ENCODE measurements at places on chromosomes 12 and 14.

- DNase-seq, result no peak
Measured at GRCh38 chr14:56221382-56222128, 103.3 kb downstream of the PELI2 start.

GRCh38 chr12:66269757-66270383, 32.4 kb upstream of the HELB start:
- peak; percentile 59 for DNase-seq

- DNase-seq, result peak; percentile 40
Measured at GRCh38 chr12:130826151-130826801, 12.8 kb downstream of the STX2 start.

DNA sequence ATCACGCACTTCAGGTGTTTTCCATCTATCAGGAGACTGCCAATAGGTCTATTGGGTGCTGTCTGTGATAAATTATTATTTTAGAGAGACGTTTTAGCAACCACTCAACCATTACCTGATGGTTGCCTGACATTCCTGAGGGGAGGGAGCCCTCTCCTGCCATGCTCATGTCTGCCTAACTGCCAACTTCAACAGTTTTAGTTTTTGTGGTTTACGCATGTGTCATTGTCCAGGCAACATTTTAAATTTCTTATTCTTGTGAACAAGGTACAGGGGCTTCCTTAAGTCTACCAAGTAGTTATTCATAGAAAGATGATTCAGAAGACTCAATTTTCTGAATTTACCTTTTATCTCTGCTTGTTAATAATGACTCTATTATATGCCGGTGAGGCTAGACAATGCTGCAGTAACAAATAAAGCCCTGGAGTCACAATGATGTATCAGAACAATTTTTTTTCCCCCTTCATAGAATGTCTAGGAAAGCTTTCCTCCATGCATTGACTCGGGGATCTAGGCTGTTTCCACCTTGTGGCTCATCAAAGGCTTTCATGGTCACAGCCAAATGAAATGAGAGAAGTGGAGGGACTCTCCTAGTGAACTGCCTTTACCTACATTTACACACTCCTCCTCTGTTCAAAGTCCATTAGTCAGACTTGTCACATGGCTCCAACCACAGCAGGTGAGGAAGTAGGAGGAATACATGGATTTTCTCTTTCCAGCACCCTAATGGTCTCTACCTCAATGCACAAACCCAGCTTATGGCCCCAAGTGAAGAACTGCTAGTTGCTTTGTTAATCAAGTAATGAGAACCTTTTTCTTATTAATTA, 225.8 kb downstream of the CRADD start:
- no peak for DNase-seq

DNA sequence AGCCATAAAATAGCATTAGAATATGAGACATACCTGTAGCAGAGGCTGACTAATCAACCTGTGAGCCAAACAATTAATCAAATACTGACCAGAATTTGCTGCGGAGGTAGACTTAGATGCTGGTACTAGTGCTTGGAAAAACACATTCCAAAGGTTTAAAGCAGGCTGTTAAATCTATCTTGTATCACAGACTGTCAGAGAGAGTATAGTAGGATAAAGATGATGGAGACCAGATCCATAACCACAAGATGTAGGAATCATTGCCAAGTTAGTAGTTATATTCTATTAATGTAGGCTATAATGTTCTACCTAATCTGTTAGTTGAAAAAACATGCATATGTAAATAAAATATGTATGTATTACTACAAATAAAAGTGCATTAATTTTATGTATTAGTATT, 726.2 kb downstream of the SLC6A15 start:
- peak; percentile 50 for DNase-seq

GRCh38 chr12:89950421-89950820, 241.8 kb upstream of the ATP2B1 start:
- DNase-seq, result no peak

DNA sequence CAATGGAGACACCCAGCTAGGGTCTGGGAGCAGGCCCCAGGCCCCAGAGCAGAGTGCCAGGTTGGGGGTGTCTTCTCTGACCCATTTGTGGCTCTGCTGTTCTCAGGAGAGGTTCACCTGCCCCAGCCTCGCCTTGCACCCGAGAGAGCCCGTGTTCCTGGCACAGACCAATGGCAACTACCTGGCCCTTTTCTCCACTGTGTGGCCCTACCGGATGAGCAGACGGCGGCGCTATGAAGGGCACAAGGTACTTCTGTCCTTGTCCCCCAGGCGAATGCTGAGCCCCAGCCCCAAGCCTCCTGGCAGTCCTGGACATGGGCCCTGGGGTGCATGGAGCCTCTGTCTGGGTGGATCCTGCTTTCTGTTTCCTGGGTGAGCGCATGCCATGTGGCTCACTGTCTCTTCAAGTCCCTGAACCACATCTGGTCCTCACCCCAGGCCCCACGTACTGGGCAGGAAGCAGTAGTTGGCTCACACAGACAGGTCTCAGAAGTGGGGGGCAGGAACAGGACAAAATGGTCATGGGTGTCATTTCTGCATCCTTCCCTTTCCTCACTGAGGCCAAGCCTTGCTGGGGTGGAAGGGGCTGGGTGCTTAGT, 58.2 kb downstream of the BEGAIN start:
- no peak for DNase-seq

GRCh38 chr12:101823891-101824290, 6.9 kb downstream of the GNPTAB start:
- DNase-seq, result peak; percentile 45

GRCh38 chr14:68783408-68784225, 9.2 kb downstream of the ZFP36L1 start:
- DNase-seq, result no peak

GRCh38 chr12:116065606-116066005, 211.9 kb downstream of the MED13L start:
- DNase-seq, result no peak

GRCh38 chr14:69473260-69473659, 11.3 kb upstream of the PLEKHD1 start:
- DNase-seq, result no peak

GRCh38 chr14:97796511-97796910, 999.3 kb downstream of the VRK1 start:
- no peak for DNase-seq

DNA sequence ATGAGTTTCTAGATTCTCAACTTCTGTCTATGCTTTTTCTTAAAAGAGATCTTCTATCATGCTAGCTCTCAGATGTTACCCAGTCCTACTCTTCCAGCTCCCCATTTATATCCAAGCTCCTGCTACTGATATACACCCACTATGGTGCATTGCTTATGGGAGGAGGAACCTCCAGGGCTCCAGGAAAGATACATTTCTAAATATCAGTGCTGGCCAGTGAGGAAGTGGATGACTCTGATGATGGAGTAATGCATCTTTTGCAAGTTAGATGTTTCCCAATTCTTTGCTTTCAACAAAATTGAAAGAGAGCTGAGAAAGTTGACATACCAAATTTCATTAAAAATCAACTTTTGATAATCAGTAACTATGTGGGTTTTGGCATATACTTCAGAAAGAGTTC, 105.7 kb upstream of the RESF1 start:
- no peak for DNase-seq

- no peak for DNase-seq
Measured at GRCh38 chr12:121942145-121942718, 23.8 kb downstream of the CFAP251 start.

GRCh38 chr14:93731753-93732152, 56.5 kb downstream of the PRIMA1 start:
- DNase-seq, result no peak

DNA sequence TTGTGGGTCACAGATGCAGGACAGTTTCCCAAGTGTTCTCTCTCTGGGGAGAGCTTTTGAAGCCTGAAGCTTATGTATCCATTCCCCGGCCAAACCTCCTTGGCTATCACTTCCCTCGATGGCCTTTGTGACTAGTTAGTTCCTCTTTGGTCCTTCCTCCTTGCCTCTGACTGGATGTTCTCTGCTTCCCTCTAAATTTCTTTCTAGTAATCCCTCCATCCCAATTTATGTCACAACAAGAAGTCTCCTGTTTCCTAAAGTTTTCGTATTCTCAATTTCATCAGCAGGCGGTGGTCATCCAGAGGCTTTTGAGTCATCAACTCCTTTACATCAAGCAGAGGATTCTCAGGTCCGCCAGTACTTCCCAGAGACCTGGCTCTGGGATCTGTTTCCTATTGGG, 27.5 kb downstream of the A2ML1 start:
- no peak for DNase-seq

DNA sequence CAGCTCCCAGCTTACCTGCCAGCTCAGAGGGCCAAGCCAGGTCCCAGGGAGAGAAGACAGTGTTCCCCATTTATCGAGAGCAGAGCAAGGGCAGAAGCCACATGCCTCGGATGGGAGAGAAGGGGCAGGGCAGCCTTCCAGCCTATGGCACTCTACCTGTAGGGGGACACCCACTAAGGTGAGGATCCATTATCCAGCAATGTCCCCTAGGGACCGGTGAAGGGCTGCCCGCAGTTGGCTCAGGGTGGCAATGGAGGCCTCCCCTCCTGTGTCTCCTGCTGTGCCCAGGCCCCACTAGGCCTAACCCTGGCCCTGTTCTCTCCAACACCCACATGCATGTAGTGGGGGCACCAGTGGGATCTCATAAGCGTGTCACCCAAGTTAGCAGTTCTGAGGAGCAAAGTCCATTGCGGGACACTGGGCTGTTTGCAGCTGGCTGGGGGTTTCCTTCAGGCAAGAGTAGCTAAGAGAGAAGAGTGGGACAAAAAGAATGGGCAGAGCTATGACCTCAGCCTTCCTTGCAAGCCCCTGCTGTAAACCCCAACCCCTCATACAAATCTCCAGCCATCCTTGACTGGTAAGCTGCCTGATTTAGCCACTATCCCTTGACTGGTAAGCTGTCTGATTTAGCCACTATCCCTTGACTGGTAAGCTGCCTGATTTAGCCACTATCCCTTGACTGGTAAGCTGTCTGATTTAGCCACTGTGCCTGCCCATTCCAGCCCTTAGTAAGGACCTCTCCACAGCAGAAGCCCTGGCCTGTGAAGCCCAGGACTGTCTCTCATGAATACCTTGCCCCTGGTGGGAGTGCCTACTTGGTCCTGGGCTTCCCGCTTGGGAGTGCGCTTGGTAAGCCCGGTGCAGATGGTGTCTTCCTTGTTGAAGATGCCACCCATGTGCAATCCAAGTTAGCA, 5.2 kb upstream of the ASB2 start:
- DNase-seq, result no peak

DNA sequence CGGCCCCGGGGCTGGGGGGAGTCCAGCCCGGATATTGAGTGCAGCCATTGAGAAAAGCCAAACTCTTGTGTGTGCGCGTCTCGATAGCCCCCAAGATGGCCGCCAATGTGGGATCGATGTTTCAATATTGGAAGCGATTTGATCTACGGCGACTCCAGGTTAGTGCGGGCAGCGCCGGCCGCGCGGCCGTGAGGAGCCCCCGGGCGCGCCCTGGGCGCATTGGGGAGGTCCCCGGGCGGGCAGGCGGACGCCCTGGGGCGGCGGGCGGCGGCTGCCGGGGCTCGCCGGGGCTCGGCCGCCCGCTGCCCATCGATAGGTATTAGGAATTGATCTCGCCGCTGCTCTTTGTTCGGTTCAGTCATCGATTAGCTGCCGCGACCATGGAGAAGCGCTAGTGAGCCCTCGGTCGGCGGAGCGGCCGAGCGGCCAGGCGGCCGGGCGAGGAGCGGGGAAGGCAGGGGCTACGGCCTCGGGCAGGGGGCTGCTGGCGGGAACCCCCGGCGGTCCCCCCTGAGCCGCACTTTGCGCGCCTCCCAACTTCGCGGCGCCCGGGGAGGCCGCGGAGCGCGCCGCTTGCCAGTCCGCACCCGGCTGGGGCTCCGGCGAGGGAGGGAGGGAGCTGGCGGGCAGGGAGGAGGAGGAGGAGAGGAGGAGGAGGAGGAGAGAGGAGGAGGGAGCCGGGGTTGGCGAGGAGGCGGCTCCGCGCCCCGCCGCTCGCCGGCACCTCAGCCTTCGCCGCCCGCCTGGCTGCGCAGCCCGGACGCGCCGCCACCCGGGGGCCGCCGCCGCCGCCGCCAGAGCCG, 113.9 kb upstream of the MYL2 start:
- DNase-seq, result peak; percentile 69

DNA sequence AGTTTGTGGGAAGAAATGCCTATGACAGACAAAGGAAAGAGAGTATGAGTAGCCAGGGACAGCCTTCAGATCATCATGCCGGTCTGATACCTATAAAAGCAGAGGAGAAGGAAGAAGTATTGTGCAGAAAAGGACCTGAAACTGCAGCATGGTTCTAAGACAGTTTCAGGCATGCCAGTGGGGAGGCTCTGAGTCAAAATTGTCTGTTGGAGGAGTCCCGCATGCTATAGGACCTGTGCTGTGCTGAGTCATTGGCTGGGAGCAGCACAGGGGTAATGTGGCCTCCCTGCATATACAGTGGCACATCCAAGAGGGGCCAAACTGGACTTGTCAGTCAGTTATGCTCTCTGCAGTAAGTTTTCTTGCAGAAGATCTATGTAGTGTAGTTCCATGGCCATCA, 40.7 kb downstream of the NEUROD4 start:
- DNase-seq, result peak; percentile 17

DNA sequence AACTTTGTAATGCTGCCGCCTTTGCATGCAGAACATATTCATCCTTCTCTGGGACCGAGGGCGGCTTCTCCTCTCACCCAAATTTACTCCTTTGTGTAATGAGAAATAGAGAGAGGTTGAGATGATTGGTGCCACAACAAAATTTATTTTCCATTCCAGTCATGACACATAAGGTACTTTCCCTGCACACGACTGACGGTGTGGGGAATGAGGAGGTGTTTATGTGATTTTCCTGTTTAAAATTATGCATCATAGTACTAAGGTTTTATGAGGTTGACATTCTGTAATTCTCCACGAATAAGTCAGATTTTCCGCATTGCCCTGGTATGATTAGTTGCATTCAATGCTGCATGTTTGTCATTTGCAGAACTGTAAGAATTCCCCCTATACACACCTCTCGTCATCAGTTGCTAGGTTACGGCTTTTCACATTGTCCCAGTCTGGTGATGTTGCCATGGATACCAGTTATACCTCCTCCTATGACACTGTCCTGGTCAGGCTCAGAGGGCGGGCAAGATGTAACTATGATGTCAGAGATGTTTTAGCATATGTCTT, 23.1 kb downstream of the BICDL1 start:
- DNase-seq, result peak; percentile 70

DNA sequence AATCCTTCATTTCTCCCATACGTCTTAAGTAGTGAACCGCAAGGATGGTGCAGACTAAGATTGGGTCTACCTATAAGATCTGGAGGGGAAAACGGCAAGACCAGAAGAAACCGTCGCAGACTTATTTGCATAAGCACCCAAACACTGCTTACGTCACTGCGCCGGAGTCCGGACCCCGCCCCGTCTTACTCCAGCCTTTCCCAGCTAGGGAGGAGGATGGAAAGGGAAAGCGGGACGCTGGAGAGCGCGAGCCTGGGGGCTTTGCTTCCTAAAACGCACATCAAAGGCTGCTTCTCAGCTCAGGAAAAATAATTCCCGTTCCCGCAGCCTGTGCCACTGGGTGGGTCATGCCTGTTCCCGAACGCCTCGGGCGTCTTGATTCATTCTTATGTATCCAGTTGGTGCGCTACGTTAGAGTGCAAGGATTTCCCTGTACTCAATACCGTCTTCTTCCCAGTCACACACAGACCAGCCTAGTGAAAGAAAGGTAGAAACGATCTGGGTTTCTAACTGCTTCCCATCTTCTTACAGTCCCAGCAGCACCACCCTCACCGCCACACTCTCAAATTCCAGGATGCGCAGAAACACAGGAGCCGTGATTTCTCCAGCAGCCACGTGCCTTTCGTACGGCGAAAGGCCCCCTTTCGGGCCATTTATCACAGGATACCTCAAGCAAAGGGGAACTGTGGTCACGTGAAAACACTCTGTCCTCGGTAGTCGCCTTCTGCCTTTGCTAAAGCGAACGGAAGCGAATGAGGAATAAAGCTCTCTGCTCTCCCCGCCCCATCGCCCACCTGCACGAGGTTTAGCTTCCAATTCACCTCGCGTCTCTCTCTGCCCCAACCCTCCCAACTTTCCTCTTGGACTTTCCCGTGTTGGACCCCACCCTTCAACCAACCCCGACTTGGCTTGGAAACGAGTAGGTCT, 1.1 kb downstream of the SLC6A15 start:
- DNase-seq, result peak; percentile 90

Measured in SK-N-DZ (cell line).